ENCODE measurements at places on chromosomes 2 and 18.

- DNase-seq: no peak
These were observed 15.5 kb downstream of the CYP1B1 start for GRCh38 chr2:38060236-38061018.

DNA sequence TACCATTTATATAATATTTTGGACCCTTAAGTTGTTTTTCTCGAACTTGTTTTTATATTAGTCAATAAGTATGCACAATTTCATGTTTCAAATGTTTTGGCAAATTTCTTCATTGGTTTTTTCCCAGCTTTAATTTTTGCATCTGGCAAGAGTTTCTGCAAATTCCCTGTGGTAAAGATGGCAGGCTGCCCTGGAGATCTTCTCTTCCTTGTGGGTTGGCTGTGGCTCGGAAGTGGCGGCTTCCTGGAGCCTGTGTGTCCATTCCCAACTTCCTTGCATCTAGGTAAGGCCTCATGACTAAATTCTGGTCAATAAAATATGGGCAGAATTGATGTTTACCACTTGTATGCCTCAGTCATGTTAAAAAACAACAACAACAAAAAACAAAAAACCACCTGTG is 818.6 kb downstream of the EPHA4 start:
- peak; percentile 69 for DNase-seq

DNA sequence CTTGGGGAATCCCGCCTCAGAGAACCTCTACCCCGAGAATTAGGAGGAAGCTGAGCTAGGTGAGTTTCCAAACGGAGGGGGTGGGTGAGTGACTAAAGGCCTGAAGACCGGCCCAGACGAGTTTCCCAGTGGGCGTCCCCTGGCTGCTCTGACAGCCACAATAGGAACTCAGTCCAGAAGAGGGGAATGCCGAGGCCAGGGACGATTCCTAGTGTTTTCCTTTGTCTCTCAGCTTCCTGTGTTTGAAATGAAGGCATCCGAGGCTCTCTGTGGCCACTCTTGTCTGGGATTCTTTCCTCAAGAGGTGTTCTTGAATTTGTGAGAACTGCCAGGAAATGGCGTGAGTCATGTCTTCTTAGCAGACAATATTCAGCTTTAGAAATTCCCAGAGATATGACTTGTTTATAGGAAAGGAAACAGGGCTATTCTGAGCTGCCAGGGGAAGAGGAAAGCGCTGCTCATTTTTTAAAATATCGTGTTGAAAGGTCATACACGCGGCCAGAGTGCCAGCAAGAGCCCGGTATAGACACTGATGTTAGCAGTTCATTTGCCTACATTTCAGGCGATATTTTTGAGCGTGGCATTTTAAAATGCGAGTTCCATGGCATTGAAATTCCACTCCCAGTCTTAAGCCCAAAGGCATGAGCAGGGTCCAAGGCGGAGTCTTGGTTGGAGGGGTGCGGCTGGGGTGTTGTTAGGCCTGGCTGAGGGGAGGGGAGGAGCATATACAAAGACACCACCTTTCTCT is 169.1 kb upstream of the KLF7 start:
- peak; percentile 99 for DNase-seq

DNA sequence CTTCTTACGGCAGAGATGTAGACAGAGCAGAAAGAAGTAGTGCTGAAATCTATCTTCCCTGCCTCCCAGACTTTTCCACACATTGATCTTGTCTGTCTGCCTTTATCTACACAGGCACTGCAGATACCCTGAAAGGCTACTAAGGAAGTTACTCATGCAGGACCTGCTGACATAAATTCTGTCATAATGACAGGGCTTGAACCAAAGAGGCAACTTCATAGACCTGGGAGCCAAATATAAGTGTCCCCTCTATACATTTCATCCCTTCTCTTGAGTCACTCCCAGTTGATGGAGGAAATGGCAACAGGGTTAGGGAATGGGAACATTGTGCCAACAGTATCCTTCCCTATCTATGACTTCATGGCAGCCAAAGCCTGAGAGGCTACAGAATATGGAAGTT is 157.5 kb downstream of the TNS1 start:
- DNase-seq: no peak

GRCh38 chr2:235954281-235954680 is 213.9 kb downstream of the GBX2 start:
- DNase-seq: no peak

- no peak for DNase-seq
These were observed 110.2 kb upstream of the PIEZO2 start for GRCh38 chr18:11259469-11260150.

GRCh38 chr2:78540255-78540654 is 485.2 kb upstream of the REG3G start:
- DNase-seq: no peak

DNA sequence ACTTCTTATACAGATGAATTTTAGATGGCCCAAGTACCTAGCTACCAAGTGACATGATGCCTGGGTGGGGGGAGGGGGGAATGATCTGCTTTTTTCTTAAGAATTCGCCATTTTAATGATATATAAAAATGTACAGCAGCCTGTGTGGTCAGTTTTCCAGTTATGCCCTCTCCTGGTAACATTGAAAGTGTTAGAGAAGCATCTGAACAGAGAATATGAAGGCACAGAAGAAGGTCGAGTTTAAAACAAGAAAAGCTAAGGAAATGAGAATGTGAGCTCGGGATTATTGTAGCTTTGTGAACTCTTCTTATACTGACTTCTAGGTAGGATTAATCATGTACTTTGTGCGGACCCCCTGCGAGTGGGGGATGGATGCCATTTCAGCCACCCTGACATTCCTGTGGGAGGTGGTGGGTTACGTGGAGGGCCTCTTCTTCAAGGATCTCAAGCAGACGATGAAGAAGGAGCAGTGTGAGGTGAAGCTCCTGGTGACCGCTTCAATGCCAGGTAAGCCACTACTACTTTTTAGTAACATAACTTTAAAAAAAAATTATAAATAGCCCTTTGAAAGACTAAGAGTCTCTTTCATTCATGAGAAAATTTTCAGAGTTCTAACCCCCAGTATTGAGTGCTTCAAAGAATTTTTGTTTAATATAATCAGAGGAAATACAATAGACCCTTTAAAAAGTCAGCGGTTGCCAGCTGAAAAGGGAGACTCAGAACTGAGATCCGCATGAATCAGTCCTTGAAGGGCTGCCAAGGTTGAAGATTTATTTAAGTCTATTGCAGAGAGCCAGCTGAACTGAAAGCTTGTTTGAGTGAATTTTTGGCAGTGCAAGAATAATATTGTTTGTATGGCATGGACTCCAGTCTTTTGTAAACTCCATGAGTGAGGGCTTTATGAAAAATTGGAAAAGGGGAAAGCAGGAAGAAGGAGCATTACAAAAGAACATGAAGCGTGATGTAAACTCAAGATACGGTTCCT is 68.6 kb upstream of the RPE start:
- peak; percentile 96 for DNase-seq

GRCh38 chr2:168008646-168009195 is 238.7 kb downstream of the STK39 start:
- DNase-seq: no peak

DNA sequence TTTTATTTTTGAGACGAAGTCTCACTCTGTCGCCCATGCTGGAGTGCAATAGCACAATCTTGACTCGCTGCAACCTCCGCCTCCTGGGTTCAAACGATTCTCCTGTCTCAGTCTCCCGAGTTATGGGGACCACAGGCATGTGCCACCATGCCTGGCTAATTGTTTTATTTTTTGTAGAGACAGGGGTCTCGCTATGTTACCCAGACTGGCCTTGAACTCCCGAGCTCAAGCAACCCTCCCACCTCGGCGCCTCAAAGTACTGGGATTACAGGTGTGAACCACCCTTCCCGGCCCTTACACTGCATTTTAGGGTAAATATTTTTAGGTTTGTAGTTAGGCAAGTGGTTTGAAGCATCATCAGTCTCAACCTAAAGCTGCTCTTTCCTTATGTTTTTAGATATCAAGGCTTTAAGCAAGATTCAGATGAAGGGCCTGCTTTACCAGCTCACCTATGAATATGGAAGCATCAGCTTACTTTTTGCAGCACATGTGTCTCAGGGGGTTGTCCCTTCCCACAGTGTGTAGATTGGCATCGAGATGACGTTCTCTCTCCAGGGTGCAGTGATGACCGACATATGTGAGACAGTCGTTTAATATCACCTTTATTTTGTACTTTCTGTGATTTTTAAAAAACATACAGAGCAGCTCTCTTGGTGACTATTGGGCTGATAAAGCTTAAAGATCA is 47.2 kb downstream of the ATIC start:
- no peak for DNase-seq

- no peak for DNase-seq
These were observed 7.0 kb upstream of the RPIA start for GRCh38 chr2:88684519-88684918.

GRCh38 chr18:45066210-45066609 is 385.5 kb downstream of the SETBP1 start:
- DNase-seq: no peak

DNA sequence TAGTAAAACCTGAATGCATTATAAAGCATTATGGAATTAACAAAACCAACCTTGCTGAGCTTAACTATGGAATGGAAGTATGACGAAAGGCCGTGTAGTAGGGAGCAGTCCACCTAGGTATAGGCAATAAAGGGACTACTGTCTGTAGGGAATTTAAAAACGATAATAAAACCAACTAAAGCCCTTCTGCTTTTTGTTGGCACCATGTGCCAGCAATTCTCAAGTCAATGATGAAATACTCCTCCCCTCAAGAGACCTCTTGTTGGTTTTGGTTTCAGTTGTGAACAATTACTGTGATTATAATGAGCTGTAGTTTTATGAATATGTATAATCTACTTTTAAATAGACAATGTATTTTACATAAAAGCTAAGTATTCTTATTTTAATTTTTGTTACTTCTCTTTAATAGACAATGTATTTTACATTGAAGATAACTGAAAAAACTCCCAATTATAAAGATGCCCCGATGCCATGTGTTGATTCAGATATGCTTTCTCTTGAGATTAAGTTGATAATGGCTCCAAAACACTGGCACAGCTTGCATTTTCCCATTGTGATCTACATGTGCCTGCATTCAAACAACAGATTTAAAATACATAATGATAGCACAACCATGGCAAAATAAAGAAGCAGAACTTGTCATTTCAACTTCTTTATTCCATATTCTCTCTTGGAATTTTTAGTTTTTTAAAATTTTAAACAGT is 55.5 kb upstream of the ZDBF2 start:
- no peak for DNase-seq

GRCh38 chr18:9079818-9080528 is 22.5 kb upstream of the NDUFV2 start:
- no peak for DNase-seq

DNA sequence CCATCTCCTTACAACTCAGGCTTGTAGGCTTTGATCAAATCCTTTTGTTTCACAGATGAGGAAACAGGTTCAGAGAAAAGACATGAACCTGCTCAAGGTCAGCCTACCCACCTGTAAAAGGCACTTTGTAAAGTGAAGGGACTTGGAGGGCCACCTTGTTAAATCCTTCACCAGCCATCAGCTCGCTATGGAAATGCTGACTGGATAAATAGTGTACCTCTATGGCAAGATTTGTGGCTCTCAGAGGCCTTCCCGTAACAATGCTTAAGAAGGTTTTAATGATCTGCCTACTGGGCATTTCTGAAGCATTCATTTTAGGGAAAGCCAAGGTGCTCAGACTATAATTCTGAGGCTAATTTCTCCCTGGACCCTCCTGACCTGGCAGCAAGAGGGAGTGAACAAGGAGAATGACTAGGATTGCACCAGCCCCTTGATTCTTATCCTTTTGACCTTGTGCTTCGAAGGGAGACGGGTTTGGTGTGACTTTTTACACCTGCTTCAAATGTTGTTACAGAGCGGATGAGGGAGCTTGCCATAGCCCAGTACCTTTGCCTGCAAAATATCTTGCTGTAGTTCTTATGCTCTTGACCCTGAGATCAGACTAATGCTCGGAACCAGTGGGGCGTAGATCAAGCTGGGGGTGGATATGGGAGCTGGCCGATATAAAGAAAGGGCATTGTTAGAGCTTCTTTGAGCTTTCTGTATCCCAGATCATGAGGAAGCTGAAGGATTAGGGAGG is 90.9 kb upstream of the CXCR4 start:
- DNase-seq: no peak

DNA sequence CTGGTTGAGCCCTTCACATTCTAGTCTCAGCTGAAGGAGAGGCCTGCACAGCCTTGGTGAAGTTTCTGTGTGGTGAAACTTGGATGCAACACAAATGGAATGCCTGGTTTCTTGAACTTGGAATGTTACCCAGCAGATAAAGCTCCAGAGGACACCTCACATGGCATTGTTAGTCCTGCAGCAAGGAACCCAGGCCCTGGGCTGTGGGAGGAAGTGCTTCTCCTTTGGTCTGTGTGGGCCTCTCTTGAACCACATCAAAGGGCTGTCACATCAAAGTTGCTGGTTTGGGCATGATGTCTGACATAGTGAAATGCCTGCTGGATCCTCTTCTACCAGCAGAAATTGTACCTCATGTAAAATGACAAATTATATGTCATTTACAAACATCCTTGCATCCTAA is 198.5 kb downstream of the FHOD3 start:
- DNase-seq: no peak

DNA sequence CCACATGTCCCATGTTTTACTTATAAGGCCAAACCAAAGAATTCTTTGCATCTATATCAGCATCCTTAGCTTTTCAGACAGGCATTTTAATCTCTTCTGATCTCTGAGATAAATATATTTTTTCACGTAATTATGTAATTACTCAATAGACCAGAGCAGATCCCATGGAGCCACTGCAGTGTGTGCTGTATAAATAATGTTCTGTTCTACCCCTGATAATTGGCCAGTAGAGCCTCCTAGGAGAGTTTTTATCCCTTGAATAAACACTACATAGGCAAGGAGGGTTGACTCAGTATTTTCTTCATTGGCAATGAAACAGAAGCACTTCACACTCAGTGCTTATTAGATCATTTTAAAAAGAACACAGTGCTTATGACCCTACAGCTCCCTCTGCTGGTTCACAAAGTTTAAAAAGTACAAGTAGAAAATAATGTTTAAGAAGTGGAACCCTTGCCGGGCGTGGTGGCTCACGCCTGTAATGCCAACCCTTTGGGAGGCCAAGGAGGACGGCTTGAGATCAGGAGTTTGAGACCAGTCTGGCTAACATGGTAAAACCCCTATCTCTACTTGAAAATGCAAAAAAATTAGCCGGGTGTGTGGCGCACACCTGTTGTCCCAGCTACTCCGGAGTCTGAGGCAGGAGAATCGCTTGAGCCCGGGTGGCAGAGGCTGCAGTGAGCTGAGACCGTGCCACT is 91.9 kb downstream of the PPP1R1C start:
- peak; percentile 91 for DNase-seq

- DNase-seq: no peak
These were observed 713.9 kb upstream of the CDH2 start for GRCh38 chr18:28890791-28891190.

GRCh38 chr2:12856934-12857601 is 140.3 kb downstream of the TRIB2 start:
- DNase-seq: peak; percentile 74

Measured in astrocyte of the cerebellum (primary cell).